Epithelial cell of prostate (primary cell): ENCODE measurements at places on chromosomes 2 and 18.

DNA sequence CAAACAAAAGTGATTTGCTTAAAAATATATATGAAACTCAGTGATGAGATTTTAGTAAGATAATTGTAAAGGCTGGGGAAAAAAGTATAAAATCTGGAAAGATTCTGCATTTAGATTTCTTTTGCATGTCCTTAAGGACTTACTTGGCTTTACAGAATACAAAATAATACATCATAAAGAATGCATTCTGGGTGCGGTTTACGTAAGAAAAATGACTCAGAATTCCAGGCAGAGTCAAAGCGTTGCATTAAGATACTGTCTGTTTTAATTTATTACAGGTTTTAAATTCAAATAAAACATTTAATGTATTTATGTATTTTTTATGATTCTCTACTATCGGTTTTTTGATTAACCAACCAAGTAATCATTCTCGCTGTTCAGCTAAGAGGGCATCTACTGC lies 178.0 kb downstream of the SH3BP4 start:
- DNase-seq = no peak

GRCh38 chr2:12554224-12555011 lies 162.3 kb upstream of the TRIB2 start:
- no peak for DNase-seq

- DNase-seq = no peak
These were observed 277.9 kb upstream of the HS6ST1 start for GRCh38 chr2:128596396-128597120.

GRCh38 chr2:96501886-96502810 lies 3.0 kb downstream of the NEURL3 start:
- no peak for DNase-seq

DNA sequence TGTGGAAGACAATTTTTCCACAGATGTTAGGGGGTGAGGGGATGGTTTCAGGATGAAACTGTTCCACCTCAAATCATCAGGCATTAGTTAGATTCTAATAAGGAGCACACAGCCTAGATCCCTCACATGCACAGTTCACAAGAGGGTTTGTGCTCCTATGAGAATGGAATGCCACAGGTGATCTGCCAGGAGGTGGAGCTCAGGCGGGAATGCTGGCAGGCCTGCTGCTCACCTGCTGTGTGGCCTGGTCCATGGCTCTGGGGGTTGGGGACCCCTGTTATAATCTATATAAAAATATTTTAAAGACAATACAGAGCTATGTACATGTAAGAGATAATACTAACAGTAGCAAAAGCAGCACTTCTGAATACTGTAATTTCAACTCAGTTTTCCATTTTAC lies 19.2 kb downstream of the CWC22 start:
- DNase-seq = no peak

- peak; percentile 0 for DNase-seq
These were observed 493.1 kb downstream of the SOCS6 start for GRCh38 chr18:70781860-70782453.

- no peak for DNase-seq
These were observed 636 bp upstream of the IMMT start for GRCh38 chr2:86195808-86196387.

DNA sequence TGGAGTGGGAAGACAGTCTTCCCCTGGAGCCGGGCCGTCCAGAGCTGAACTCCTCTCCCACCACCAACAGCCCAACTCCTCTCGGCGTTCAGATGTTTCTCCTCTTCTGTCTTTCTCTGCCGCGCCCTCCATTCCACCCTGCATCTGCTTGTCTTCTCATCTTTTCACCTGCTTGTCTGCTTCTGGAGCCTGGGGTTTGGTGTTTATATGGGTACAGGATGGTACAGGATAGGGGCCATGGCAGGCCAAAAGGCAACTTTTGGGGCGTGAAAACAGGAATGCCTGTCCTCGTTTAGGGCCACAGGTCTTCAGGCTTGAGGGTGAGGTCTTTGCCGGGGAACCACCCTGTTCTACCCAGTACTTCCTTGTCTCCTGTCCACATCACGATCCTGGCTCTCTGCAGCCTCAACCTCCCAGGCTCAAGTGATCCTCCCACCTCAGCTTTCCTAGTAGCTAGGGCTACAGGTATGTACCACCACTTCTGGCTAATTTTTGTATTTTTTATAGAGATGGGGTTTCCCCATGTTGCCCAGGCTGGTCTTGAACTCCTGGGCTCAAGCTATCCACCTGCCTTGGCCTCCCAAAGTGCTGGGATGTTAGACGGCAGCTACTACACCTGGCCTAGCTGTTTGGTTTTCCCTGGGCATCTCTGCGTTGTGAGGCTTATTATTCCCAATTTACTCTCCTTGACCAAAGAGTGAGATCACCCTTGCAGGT lies 60.8 kb upstream of the REL start:
- no peak for DNase-seq

- peak; percentile 87 for DNase-seq
These were observed 35.3 kb downstream of the RAB31 start for GRCh38 chr18:9743200-9744016.

GRCh38 chr18:28176698-28176947 lies 307 bp downstream of the CDH2 start:
- no peak for DNase-seq

DNA sequence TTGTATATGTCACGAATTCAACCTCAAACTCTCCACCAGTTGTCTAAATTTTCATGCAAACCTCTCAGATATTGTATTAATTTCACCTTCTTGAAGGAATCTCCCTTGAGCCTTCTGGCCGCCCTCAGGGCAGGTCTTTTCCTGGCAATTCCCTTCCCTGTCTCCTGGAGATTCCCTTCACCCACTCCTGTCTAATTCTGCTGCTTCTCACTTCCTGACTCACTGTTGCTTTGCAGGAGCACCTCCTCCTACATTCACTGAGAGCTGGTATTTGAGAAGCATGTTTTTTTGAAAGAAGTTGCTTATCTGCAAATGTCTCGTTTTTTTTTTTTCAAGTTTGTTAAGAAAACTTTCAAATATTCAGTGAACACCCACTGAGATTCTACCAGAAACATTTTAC lies 79.9 kb upstream of the OTOS start:
- DNase-seq = no peak

DNA sequence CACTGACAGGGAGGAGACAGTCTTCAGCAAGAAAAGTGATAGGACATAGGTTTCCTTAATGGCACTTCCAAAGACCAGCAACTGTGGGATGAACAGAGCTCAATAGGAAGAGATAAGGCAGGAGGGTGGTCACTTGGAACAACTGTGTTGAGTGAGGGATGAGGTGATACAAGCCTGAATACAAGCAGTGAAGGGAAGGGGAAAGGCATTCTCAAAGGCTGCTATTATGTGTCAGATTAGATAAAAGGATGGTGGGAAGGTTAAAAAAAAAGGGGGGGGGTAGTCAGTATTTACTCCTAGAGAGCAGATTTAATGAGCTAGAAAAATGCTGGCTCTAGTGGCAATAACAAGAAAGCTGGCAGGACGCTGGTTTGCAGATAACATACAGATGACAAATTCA lies 25.7 kb downstream of the CCBE1 start:
- no peak for DNase-seq

GRCh38 chr2:95174031-95174542 lies 8.5 kb downstream of the ZNF2 start:
- no peak for DNase-seq

- DNase-seq = no peak
These were observed 10.2 kb downstream of the CATIP start for GRCh38 chr2:218366621-218367414.
